Stomach (tissue), 19 donors: ENCODE measurements at places on chromosomes 2 and 18. TPM values are rescaled to one million over a fixed set of nuclear protein-coding genes. Genes with fewer than 3 reads are reported as not detected.
A peak's percentile ranks its signal among the peaks of the same experiment; 100 is the strongest.

Gene SOX11
- 3.7 TPM for total RNA-seq

Gene MALT1
- total RNA-seq: 38.9 TPM

Gene KIAA2012
- not detected for total RNA-seq

Gene PRKAG3
- not detected for total RNA-seq

Gene CCDC148
- total RNA-seq: not detected

DNA sequence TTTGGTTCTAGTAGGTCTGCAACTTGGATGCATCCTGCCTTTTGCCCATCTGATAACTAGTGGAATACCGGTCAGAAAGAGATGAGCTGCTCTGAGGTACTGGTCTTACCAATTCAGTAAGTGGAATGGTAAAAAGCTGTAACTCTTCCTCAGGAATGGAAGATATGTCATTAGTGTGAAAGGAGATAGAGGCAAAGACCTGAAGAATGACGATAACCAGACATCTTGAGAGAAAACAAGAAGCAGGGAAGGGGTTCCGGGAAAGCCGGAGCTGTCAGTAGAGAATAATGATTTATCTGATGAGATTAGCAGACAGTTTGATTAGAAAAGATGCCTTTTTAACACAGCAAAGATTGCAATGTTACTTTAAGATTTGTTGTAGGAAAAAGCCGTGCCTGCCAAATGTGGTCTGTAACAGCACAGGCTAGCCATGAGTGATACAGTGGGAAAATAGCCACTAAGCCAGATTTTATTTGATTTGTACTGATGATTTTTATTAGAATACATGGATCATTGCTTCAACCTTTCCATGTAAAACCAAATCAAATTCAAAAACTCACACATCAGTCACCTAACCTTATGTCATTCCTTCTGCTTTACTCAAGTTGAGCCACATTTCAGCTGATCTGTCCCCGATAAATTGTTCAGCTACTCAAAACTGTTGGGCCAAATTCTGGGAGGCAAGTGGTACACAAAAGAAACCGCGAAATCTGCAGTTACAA is 110.0 kb downstream of the TCF4 start:
- H3K27ac ChIP-seq: peak overlapping the region; percentile 77
- no peaks in the 10 kb centered on the region for H3K27me3 ChIP-seq
- peak overlapping the region; percentile 42 for H3K4me3 ChIP-seq
- H3K4me1 ChIP-seq: no peaks in the 10 kb centered on the region
- DNase-seq: no peak
- no peaks in the 10 kb centered on the region for H3K36me3 ChIP-seq

- no peaks in the 10 kb centered on the region for H3K4me1 ChIP-seq
- no peaks in the 10 kb centered on the region for H3K27me3 ChIP-seq
- H3K27ac ChIP-seq: no peak overlapping the region
- no peak overlapping the region for H3K4me3 ChIP-seq
- no peak for DNase-seq
Observed at GRCh38 chr2:166944909-166945308, 56.6 kb downstream of the XIRP2 start.

- H3K4me3 ChIP-seq: no peak overlapping the region
- no peak overlapping the region for H3K27ac ChIP-seq
- no peaks in the 10 kb centered on the region for H3K4me1 ChIP-seq
Observed at GRCh38 chr2:62084801-62085200, 111.1 kb upstream of the B3GNT2 start.
